Activated gamma-delta T cell (primary cell): ENCODE measurements at places on chromosomes 1 and 21.

- no peak for DNase-seq
Observed at GRCh38 chr1:106061586-106062495, 994.6 kb upstream of the PRMT6 start.

GRCh38 chr1:86105533-86105866 lies 51.1 kb downstream of the COL24A1 start:
- DNase-seq: no peak

DNA sequence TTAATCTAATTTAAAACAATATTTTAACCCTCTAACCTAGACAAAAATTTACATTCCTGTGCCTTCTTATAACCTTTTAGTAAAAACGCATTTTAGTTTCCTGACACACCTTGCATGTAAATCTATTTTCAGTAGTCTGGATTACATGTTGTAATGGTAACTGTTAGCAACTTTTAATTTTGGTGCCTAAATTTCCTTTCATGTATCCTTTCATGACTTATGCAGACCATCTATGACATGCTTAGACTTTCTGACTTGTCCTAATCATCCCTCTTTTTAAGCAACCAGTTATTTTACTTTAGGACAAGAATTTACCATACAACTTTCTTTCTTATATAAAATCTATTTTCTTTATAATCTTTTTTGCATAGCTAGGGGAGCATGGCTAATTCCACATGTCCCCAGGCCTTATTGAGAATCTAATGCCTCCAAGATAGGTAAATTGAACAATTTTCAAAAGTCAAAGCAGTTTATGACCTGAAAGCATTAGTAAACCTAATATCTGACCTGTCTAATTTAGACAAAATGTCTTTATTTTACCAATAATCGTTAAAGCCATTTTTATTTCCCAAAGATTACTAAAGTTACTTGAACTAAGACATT lies 57.5 kb upstream of the IL12RB2 start:
- DNase-seq: no peak

DNA sequence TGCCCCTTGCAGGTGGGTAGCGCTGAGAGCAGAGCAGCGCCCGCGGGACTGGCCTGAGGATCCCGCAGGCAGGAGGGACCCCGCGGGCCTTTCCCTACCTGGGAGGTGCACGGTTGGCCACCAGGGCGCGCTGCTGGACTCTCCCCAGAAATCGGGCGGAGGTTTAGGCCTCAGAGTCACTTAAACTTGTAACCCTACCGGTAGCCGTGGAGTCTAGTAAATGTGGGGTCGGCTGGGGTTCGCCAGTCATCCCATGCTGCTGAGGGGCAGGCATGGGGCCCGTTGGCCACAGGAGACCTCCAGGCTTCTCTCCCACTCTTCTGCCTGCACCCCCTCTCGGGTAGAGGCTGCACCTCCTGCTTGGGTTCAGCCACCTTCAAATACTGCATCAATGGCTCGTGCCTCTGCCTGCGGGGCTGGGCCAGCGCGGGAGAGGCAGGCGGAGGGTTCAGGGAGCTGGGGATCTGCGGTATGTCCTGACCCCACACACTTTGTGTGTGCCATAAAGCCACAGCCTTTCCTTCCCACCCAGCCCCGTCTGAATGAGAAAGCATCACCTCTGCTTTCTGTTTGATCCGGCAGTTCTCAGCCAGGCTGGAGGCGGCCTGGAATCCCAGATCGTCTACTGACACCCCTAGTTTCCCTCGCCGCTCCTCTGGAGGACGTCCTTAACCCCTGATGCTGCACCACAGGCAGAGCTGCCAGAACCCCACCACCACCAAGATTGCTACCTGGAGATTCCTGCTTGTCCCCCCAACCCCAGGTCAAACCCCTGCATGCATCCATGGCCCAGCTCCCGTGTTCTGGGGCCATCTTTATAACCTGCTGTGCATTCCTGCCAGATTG lies 12.3 kb upstream of the GSTM4 start:
- peak; percentile 64 for DNase-seq

DNA sequence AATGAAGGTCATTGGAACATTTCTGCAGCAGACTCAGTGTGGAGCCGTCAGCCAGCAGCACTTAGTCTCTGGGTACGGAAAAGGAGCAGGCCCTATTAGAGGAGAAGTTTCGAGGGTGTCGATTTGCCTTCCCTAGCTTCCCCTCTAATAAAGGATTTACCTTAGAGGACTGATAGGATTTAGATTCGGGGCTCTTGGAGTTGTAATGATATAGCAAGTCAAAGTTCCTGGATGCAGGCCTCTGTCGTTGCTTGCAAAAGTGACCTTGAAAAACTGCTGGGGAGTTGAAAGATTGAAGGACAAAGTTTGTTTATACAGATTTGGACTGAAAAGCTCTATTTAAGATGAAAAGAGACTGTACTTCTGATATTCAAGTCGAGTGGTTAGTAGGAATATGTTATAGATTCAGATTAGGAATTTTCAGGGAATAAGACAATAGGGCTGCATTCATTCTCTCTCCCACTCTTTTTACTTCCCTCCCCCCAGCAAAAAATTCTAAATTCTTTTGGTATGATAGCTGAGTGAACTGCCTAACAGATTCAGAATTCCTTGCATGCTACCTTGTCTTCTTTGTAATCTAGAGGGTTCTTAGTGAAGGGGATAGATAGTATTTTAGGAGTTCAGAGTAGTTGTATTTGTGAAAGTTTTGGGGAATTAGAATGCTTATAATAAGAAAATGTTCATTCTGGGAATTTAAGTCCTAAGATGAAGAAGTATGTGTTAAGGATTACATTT lies 19.2 kb downstream of the NFYC start:
- no peak for DNase-seq

GRCh38 chr21:37130971-37131370 lies 57.9 kb downstream of the TTC3 start:
- no peak for DNase-seq

DNA sequence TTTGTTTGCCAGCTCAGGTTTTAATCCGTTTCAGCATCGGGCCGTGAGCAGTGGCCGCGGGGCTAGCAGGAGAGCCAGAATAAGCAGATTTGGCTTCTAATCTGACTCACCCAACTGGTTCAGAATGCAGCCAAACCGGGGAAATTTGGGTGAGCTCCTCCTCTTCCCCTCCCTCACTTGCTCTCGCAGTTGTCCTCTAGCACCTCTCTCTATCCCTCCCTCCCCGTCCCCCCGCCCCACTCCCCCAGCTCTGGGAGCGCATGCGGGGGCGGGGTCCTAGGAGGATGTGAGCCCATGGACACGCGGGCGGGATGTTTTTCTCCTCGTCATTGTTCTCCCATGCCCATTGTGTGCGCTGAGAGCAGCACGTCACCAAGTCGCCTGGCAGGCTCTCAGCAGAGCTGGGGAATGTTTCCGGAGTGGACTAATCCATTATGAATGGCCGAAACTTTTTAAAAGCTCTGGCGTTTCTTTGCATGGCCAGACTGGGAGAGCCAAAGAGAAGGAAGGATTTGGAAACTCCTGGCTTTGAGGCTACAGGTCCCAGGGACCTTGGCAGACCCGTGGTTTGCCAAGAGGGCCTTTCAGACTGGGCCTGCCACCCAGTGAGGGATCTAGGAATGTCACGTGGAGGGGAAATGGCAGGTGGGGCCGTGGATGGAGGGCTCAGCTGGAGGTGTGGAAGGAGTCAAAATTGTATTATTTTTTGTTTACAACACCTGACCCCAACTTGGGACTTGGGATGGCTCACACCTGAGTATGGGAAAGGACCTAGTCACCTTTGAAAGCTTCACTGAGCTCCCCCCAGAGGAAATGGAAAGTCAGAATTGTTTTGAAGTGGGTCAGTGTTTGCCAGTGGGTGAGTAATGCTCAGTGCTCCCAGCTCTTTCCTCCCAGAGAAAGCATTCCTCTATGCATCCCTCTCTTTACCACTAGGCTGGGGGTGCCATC lies 39.2 kb downstream of the CDK18 start:
- DNase-seq: no peak

DNA sequence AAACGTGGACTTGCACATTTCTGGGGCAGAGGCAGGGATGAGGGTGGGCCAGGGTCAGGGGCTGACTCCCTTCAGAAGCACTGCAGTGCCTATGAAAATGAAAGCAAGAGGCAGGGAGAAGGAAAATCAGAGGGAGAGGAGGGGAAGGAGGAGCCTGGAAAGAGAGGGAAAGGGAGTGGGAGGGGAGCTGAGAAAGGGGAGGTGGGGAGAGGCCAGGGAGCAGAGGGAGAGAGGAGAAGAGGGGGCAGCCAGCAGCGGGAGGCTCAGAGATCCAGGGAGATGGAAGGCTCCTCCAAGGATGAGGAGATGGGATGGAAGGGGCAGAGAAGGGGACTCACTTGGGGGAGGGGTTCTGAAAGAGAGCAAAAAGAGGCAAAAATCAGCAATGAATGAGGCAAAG lies 96.3 kb upstream of the KLHDC7A start:
- DNase-seq: no peak

DNA sequence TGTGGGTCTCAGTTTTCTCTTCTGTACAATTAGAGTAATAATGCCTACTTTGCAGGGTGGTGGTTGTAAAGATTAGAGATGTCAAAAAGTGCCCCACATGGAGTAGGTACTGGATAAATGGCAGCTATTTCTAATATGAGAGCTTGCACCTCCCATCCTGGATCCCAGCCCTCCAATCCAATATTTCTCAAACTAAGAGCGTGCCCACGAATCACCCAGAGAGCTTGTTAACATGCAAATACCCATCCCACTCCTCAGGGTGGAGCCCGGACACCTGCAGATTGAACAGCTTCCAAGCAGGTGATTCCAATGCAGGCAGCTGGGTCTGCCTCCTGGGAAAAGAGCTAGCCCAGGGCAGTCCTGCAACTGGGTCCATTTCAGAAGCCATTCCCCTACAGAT lies 33.0 kb downstream of the LRRN2 start:
- no peak for DNase-seq

GRCh38 chr1:233614743-233615521 lies 1.0 kb downstream of the KCNK1 start:
- DNase-seq: no peak

GRCh38 chr21:35084869-35085268 lies 35.8 kb upstream of the RUNX1 start:
- no peak for DNase-seq

GRCh38 chr21:36428761-36429432 lies 43.7 kb downstream of the CHAF1B start:
- DNase-seq: no peak

DNA sequence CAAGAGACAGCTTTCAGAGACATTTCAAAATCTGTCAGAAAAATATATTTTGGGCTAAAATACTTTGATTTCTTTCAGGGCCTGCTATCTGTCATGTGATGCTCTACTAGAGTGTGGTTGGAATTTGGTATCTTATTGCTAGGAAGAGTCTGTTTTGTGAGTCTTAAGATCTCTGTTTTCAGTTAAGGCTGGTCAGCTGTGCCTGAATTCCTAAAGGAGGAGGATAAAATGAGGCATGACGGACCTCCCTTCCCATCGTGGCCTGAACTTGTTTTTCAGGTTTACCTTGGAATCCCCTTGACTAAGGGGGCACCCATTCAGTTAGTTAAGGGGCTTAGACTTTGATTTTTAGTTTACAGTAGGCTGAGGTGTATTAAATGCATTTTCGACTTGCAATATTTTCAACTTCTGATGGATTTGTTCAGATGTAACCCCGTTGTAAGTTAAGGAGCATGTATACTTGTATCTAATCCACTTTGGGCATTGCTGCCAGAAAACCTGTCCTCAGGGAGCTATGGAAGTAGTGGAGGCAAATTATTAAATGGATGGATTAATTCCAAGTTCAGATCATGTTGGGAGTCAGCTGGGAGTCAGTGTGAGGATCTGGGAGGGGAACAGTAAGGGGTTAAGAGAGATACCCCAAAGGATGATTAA lies 18.3 kb downstream of the CAPN2 start:
- no peak for DNase-seq

GRCh38 chr1:206048582-206048981 lies 4.4 kb upstream of the RHEX start:
- no peak for DNase-seq

DNA sequence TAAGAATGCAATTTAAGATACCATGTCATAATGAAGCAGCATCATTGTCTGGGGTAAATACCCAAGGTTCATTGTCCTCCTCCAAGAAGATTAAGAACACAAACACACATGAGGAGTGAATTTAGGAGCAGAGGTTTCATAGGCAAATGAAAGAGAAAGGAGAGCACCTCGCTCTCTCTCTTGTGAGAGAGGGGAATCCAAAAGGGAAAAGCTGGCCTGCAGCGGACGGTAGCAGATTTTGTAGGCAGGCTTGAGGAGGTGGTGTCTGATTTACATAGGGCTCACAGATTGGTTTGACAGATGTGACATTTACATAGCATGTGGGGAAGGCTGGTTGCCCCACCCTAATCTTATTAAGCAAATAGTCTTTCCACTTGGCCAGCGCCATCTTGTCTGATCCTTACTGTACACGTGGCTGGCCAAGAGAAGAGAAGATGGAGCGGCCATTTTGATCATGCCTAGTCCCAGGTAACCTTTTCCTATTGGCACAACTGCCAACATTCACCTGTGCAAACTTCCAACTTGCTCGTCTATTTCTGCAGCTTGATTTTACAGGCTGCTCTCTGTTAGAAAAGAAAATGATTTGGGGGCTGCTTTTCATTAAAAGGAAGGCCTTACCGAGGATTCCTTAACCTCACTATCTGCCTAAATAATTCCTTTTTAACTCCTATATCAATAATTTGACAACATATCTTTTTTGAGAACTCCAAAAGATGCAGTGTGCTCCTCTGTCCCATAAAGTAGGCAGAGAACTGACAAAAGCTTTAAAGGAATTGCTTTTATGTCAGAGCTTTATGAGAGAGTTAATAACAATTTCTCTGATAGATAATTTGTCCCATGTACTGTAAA lies 16.0 kb upstream of the LRRC7 start:
- DNase-seq: no peak

- DNase-seq: no peak
Observed at GRCh38 chr1:5586629-5587028, 405.6 kb downstream of the NPHP4 start.

DNA sequence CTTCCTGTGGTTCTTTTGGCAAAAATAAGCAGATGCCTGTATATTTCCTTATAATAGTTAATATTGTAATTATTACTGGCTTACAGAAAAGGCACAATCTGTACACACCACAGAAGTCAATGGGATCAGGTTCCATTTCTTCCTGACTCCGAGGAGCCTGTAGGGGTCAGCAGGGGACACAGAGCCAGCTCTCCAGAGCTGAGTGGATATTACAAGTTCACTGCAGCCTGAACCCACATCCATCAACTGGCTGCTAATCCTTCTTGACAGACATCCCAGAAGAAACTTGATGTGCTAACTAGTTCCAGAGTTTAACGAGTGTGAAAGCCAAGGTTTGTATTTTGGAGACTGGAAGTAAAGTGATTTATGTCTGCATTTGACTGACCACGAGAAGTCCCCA lies 203.8 kb downstream of the LMX1A start:
- DNase-seq: no peak
